ENCODE measurements at places on chromosomes 2 and 18.

- no peak for DNase-seq
Observed at GRCh38 chr18:6118080-6118479, 222.8 kb upstream of the TMEM200C start.

DNA sequence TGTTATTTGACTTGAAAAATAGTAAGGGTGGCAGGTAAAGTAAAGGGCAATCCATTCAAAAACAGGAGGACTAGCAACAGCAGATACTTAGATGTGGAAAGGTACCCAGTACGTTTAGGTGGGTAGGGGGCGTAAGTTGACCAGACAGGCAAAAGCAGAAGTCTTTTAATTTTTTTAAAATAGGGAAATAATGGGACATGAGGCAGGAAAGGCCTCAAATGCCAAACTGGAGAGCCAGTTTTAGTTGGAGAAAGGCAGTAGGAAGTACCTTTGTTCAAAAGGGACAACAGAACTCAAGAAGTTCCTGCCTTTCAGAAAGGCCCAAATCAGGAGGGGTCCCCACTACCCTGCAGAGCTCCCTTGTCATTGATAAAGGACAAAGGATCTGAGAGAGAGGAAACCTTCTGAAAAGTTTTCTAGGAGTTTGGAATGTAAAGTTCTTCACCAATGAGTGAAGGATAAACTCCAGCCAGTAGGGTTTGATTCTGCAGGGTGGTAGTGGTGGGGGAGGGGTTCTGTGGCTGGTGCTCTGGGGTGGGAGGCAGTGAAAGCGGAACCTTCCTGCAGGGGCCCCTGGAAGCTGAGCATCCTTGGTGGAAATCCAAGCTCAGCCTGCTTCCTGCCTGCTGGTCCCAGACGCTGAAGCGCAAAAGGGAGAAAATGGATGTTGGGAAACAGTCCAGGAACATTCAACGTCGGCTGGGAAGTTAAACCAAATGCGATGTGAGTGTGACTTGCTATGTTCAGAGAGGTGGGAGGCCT lies 40.1 kb downstream of the TMEM17 start:
- no peak for DNase-seq

GRCh38 chr2:135736546-135736945 lies 5.1 kb upstream of the UBXN4 start:
- DNase-seq = no peak

GRCh38 chr2:55165626-55166025 lies 66.5 kb downstream of the CLHC1 start:
- DNase-seq = no peak

DNA sequence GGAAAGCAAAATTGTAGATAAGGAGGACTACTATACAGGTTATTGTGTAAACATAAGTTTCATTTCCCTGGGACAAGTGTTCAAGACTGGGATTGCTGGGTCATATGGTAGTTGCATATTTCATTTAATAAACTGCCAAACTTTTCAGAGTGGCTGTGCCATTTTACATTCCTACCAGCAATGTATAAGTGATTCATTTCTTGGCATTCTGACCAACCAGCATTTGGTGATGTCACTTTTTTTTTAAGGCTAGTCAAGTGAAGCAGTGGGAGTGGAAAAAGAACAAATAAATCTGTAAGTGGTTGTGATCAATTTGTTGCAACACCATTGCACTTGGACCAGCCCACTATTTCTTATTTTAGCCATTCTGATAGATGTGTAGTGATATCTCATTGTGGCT lies 5.2 kb upstream of the CHCHD5 start:
- no peak for DNase-seq

DNA sequence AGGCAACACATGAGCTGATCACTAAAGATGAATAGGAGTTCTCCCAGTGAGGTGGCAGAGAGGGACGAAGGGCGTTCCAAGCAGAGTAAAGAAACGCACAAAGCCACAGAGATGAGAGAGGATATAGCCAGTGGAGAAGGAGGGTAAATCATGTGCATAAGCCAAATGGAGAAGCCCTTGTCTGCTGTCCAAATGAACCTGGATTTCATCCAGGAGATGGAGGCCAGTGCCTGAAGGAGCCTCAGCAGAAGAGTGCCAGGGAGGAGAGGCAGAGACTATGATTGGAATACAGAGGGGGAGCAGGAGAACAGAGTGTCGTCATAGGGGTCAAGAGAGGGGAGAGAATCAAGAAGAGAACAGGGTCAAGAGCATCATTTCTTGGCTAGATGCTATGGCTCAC lies 48.9 kb upstream of the STPG4 start:
- no peak for DNase-seq

DNA sequence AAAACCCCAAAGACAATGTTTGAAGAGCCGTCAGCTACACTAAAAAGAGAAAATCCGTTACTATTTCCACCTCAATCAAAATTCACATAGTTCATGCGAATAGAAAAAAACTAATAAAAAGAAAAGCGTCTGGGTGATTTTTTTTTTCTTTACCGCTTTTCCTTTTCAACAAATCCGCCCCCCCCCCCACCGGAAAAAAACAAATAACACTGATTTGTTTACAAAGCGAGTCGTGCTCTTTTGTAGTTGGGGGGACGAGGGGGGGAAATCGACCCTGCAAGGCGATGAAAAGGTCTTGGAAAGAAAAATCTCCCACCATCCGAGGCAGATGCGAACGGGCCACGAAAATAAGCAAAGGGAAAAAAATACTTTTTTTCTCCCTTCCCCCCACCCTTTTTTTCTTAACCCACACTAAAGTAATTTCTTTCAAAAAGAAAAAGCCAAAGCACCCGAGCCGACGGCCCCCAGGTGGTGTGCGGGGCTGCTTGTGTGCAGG lies 638 bp downstream of the ZNF521 start:
- DNase-seq = no peak

DNA sequence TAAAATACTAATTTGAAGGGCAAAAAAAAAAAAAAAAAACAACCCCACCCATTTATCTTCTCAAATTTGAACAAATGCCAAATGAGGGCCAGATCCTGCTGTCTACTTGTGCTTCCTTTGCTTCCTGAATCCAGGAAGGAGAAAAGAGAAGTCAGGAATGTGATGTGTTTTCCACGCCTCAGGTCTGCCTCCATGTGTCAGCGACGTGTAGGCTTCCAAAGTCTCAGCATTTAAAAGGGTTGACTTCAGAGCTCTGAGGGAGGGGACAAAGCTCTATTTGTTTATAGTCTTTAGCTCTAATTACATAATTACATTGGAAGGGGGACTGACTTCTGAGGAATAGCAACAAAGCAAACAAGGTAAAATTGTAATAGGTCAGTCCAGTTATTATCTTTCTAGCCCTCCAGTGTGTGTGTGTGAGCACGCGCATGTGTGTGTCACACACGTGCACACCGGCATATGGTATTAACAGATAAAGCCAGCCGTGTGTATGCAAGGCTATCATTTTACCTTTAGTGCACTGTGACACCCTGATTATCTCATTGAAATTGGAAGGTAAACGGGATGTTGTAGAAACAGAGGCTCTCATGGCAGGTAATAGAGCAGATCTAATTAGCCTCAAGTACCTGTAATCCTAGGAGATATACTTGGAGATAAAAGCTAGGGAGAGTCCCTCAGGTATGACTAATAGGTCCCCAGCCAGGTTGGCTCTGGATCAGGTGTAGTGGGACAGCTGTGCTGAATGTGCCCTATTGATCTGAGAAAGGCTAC lies 911.4 kb upstream of the ZEB2 start:
- DNase-seq = no peak

GRCh38 chr2:218908721-218909619 lies 28.3 kb downstream of the WNT10A start:
- peak; percentile 64 for DNase-seq

DNA sequence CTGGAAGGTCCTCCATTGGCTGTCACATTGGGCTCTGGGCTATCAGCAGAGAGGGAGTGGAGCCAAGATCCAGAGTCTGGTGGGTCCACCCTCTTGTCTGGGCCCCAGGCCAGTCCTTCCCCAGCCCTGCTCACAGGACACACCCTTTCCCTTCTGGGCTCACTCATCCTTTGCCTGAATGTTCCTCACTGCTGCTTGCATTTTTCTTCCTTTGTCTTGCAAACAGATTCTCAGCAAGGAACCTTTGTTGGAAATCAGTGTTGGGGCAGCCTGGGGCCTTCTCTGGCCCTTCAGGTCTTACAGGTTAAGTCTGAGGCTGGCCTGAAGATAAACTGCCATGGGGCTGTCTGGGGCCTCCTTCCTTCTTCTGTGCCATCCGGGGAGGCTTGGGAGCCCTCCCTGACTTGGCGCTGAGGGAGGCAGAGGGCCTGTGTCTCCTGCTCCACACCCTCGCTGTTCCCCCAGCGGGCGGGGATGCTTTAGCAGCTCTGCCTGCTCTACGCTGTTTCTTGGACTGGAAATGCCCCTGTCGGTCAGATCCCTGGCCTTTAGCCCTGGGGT lies 11.5 kb upstream of the CELF4 start:
- DNase-seq = no peak

- no peak for DNase-seq
Observed at GRCh38 chr2:145123606-145124005, 603.7 kb upstream of the ZEB2 start.

DNA sequence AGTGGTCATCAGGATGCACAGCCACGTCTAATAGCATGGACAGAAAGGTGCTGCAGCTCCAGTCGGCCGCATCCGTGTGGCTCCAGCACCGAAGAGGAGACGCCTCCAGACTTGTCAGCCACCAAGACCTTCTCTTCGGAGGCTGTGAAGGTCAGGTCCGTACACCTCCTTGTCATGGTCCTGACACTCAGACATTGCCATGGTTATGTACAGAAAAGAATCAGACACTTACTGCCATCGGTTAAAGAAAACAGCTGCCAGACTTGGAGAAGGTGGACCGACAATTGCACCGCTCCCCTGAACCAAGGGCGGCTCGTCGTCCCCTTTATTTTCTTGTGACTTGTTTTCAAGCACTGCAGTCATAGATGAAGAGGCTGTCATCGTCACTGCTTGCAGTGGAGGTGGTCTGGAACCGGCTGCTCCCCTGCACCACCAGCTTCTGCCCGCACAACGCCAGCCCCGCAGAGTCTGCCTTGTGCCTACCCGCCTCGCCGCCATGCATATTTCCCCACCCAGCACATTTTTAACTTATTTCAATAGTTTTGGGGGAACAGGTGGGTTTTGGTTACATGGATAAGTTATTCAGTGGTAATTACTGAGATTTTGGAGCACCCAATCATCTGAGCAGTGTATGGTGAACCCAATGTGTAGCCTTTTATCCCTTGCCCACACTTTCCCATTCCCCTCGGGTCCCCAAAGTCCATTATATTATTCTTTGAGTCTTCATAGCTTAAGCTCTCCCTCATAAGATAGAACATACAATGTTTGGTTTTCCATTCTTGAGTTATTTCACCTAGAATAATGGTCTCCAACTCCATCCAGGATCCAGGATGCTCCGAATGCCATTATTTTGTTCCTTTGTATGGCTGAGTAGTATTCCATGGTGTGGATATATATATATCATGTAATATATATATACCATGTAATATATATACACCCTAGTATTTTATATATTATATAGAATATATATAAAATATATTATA lies 18.1 kb downstream of the FBXO48 start:
- no peak for DNase-seq

DNA sequence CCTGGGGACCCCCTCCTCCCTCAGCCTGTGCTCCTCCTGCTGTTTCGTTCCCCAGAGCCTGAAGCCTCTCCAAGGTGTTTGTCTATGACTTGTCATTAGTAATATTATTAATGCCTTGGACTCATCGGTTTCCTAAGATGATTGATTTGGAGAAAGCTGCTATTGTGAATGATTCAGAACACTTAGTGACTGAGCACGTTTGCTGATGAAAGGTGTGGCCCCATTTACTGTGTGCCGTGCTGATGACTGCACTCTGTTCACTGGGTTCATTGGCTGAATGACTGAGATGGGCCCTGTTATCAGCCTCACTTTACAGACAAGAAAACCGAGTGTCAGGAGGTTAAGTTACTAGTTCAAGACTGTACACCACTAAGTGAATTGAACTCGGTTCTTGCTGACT lies 111.4 kb downstream of the SPP2 start:
- DNase-seq = no peak

DNA sequence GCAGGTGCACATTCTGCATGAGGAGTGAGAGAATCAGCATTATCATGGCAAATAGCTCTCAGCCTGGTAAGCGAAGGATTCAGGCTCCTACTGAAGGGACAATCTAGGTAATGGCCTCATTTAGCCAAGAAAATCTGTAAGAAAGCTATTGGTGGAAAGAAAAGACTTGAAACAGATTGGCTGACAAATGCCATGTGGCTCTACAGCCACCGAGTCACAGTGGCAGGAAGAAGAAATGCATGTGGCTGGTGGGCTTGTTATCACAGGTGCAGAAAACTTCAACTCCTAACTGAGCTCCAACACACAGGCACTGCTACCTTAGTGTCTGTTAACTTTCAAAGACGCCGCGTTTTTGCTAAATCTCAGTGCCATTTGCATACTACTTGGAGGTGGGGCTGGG lies 60.6 kb upstream of the REV1 start:
- no peak for DNase-seq

DNA sequence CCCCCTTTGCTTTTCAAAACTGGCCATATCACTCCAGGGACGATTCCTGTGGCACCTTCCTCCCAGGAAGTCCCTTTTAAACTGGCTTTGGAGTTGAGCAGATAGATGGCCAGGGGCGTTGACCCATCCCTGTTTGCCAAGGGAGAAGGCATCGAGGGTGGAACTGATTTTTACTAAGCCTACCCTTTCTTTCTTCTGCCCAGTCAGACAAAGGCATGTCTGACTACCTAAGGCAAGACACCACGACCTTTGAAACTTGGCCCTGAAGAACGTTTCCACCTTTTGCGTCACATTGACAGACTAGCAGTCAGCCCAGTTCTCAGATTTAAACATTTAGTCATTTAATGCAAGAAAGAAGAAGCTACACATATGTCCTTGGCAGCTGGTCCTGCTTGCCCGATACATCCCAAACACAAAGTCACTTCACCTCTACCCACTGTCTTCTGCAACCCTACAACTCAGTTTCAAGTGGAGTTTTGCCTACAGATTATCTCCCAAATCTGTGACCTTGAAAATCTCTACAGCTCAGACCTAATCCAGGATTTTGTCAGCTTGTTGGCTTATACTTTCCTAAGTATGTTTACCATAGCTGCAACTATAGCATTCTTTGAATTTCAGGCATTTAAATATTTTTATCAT lies 102.2 kb upstream of the IL1R2 start:
- no peak for DNase-seq
